Osteocyte (in vitro differentiated cells): ENCODE measurements at places on chromosomes 1 and 21. TPM values are rescaled to one million over a fixed set of nuclear protein-coding genes. Genes with fewer than 3 reads are reported as not detected.

The FALEC gene
- not detected in 2 replicates for total RNA-seq

The FAM151A gene
- total RNA-seq = not detected in 2 replicates

DNA sequence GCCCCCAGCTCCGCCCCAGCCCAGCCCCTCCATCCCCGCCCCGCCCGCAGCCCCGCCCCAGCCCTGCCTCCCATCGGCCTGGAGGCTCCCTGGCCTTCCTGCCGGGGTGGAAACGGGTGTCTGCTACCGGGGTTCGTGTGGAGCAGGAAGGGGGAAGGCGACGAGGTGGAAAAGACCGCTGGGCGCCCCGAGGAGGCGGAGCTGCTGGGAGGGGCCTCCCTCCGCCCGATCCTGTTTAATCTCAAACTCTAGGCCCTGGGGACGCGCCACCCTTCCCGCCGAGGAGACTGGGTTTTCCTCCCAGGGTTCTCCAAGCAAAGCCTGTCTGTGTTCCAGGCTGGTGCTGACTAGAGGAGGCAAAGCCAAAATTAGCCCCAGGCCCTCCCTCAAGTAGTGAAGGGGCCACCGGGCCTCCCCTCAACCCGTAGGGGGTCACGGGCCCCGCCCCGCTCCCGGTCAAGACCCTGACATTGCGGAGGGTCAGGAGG is 16.2 kb upstream of the TTLL10 start:
- no peak for DNase-seq

- no peak for DNase-seq
Observed at GRCh38 chr1:229693129-229693900, 67.3 kb downstream of the URB2 start.
